HepG2 (cell line): ENCODE measurements at places on chromosomes 7 and 10. TPM values are rescaled to one million over a fixed set of nuclear protein-coding genes. Genes with fewer than 3 reads are reported as not detected.

KCNH2 gene
- 0.11 TPM in 1 of 2 replicates, not detected in the other for total RNA-seq

CABCOCO1 gene
- total RNA-seq, result not detected in 2 replicates

PAPOLB gene
- not detected in 2 replicates for total RNA-seq

DNA sequence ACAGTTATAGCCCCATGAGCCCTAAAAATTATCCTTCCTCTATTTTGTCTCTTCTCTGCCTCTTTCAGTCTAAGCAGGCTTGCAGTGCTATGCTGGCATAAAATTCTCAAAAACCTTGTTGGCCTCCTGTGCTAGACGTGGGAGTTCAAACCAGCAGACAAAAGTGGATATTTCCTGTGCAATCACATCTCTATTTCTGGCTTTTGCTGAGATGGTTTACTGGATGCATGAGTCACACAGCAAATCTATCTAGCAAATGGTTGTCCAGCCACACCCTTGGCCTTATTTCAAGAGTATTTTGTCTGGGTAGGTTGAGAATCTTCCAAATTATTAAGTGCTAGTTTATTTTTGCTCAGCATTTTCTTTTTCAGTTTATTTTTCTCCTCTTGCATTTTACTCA, 370.8 kb downstream of the CDC14C start:
- H3K36me3 ChIP-seq, result no peaks in the 10 kb centered on the region
- no peak overlapping the region for H3K4me3 ChIP-seq
- no peak for DNase-seq
- no peaks in the 10 kb centered on the region for H3K4me1 ChIP-seq

GRCh38 chr7:40965774-40966173, 737.1 kb downstream of the INHBA start:
- no peak overlapping the region for H3K27ac ChIP-seq
- no peak overlapping the region for H3K4me3 ChIP-seq
- no peaks in the 10 kb centered on the region for H3K4me1 ChIP-seq
- no peak for DNase-seq

GRCh38 chr7:44286618-44287487, 38.5 kb downstream of the CAMK2B start:
- no peak overlapping the region for H3K27ac ChIP-seq
- H3K4me3 ChIP-seq, result no peak overlapping the region
- H3K27me3 ChIP-seq, result peaks cover 11% of the 10 kb centered on the region
- no peaks in the 10 kb centered on the region for H3K36me3 ChIP-seq
- H3K4me1 ChIP-seq, result peaks cover 2% of the 10 kb centered on the region; the same call in 1 of the 2 replicates

- H3K27ac ChIP-seq, result no peak overlapping the region
- H3K4me1 ChIP-seq, result peaks cover 17% of the 10 kb centered on the region
- no peaks in the 10 kb centered on the region for H3K36me3 ChIP-seq
These were observed 252.0 kb downstream of the DPP6 start for GRCh38 chr7:154304231-154304630.

GRCh38 chr7:151674161-151674920, 154.6 kb upstream of the RHEB start:
- no peaks in the 10 kb centered on the region for H3K36me3 ChIP-seq
- H3K4me3 ChIP-seq, result no peak overlapping the region
- H3K27ac ChIP-seq, result no peak overlapping the region
- no peaks in the 10 kb centered on the region for H3K4me1 ChIP-seq
- H3K27me3 ChIP-seq, result peaks cover 11% of the 10 kb centered on the region; the same call in 1 of the 3 replicates
